Bone marrow (tissue), 2 donors: ENCODE measurements at places on chromosomes 3 and 15.

DNA sequence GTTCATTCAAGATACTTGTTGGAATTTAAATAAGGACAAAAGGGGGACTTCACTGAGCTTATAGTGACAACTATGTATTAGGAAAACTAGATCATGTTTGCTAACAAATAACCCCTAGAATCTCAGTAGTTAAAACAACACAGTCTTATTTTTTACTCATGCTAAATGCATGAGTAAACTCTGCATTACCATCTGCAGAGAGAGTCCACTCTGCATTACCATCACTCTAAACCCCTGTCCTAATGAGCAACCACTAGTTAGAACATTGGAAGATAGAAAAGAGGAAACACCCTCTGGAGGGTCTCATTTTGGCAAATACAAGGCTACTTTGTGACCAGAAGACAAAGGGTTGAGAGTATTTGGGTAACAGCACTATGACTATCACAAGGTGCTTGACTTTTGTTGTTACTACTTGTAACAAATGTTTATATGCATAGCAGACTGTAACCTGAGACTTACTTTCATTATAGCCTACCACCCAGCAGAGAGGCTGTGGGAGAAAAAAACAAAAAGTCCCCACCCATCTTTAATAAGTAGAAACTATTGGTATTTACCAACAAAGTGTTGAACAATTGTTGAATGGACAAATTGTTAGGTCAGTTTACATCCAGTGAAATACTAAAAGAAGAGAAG, 99.1 kb downstream of the OXSM start:
- DNase-seq = no peak

DNA sequence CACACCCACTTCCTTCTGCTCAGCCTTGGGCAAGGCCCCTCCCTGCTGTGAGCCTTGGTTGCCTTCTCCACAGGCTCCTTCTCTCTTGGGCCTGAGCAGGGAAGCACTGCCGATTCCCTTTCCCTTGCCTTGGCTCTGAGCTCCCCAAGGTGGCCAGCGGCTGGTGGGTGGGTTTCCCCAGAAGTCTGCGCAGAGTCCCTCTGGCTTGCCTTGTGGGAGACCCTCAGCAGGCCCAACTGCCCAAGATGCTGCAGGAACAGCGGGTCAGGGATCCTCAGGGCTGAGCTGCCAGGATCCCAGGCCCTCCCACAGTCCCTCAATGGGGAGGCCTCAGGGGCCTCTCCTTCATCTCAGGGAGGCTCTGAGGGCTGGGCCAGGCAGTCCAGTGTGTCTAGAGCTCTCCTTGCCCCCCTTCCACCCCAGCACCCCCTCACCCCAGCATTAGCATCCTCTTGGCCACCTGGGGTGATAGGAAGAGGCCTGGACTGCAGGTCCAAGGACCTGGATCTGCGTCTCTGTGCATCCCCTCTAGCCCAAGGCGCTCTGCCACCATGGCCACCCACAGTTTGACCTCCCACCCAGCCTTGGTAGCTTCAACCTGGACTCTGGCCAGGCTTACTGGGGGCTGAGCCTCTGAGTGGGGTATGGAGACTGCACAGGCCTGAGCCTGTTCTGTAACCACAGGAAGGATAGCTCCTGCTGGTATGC, 68.6 kb downstream of the EXOG start:
- DNase-seq = no peak

DNA sequence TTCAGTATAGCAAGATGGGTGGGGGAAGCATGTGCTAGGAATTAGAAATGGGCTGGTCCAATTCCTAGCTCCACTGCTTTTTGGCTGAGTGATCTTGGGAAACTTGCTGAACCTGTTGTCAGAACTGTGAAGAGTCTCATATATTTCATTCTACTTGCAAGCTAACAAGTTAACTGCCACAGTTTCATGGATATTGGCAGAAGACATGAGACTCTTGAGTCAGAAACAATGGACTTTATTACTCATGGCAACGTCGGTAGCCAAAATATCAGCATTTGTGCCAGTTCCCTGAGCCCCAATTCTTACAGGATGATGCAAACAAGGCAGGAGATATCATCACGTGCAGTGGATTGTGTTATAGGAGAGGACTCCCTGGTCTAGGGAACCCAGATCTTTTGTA, 26.6 kb upstream of the PLAAT1 start:
- DNase-seq = no peak

DNA sequence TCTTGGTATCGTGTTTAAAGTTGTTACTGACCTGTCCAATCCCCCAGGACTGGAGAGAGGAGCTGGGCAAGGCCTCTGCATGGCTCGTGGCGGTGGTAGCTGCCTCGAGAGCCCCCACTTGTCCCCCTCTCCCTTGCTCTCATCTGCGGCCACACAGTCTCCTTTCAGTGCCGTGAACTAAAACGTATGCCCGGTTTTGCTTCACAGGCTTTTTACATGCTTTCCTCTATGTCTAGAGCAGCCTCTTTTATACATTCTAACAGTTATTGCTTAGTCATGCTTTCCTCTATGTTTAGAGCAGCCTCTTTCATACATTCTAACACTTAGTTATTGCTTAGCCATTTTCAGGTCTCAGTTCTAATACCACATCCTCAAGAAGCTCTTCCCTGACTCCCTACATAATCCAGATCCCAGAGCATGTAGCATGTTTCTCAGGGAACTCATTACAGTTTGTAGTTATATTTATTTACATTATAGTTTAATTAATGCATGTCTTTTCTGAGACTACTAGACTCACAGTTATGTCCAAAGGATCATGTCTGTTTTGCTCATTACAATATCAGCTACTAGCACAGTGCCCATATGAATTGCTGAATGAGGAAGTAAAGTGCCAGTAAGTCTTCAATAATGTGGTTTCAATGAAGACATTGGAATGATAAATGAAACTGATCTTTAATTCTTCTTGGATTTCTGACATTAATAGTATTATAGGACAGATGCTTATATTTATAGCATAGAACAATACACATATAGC, 66.5 kb upstream of the TBL1XR1 start:
- no peak for DNase-seq

DNA sequence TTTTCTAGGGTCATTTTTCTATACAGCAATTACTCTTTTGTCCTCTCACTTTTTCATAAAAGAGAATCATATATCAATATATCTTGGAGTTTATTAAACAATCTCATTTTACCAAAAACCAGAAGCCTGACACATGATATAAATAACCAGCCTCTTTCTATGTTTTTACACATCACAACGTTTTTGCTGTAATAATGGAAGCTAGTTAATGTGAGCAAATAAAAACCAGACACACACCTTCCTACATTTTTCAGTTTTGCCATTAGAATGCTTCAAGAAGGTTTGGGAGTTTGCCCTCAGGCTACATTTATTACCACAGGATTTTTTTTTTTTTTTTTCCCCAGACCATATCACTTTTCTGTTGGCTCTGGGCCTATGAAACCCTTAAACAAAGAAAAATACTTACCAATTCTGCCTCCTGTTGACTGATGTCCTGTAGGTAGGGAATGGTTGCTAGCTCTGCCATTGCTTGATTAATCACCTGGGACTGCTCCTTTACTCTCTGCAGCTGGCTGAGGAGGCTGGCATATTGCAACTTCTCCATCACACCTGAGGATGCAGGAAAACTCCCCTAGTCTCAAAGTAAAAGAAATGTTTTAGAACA, 165.5 kb downstream of the ECT2 start:
- DNase-seq = no peak

- DNase-seq = no peak
These were observed 1.0 kb upstream of the RYR3 start for GRCh38 chr15:33309602-33310276.

GRCh38 chr3:9915254-9916141, 1.4 kb upstream of the IL17RC start:
- DNase-seq = peak; percentile 28

- DNase-seq = no peak
These were observed 48.0 kb downstream of the CTNNB1 start for GRCh38 chr3:41247055-41248004.

DNA sequence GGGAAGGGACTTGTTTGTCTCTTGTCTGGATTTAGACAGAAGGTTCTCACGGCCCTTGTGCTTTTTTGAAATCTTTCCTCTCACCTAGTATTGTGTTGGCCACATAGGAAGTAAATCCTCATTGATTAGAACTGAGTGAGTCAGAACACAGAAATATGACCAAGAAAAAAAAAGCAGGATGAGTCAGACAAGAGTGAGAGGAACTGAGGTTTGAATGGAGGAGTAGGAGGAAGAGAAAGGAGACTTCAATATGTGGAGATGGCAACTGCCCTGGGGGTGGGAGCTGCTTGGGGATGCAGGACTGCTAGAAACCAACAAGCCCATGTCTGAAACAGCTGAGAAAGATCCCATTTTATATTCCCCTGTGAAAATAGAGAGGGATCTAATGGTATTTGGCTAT, 194.1 kb upstream of the ZBTB20 start:
- no peak for DNase-seq

DNA sequence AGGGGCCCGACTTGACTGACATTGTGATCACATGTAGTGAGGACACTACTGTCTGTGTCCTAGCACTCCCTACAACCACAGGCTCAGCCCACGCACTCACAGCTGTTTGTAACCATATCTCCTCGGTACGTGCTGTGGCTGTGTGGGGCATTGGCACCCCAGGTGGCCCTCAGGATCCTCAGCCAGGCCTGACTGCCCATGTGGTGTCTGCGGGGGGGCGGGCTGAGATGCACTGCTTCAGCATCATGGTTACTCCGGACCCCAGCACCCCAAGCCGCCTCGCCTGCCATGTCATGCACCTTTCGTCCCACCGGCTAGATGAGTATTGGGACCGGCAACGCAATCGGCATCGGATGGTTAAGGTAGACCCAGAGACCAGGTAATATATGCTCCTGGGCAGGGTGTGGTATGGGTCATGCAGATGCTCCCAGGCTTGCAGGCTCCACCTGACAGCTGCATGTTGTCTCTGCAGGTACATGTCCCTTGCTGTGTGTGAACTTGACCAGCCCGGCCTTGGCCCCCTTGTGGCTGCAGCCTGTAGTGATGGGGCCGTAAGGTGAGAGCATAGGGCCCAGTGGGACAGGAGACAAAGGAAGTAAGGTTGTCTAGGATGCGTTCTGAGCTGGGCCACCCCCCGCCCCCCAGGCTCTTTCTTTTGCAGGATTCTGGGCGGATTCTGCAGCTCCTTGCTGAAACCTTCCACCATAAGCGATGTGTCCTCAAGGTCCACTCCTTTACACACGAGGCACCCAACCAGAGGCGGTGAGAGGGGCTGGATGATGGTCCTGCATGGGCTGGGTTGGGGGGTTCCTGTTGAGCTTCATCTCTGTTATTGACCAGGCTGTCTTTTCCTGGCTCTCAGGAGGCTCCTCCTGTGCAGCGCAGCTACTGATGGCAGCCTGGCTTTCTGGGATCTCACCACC, 4.4 kb downstream of the DALRD3 start:
- no peak for DNase-seq

DNA sequence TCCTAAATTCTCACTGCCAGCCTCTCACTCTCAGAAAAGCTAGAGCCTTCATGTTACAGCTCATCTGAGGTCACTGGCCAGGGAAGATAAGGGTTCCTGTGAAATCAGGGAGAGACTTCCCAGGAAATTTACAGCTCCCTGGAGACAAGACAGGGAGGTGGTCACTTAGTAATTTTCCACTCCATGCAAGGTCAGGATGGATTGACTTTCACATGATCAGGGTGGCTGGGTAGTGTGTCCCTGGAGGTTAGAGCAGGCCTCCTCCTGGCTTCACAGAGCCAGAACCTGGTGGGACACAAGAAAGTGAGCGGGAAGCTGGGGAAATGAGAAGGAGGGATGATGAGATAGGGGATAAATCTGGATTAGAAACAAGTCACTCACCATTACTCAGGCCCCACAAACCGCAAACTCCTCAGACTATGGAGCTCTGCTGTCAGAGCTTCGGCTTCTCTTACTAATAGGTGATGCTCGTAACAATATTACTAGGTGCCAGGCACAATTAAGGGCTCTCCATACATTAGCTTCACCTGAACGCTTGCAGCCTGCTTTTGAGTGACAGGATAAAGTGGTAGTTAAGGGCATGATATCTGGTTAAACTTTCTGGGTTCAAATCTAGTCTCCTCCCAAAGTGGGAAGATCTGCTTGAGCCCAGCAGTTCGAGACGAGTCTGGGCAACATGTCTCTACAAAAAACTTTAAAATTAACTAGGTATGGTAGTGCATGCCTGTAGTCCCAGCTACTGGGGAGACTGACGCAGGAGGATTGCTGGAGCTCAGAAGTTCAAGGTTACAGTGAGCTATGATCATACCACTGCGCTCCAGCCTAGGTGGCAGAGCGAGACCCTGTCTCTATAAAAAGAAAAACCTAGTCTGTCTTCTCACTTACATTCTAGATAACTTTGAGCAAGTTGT, 24.9 kb downstream of the DUOX2 start:
- DNase-seq = no peak

GRCh38 chr3:176951586-176952292, 245.5 kb downstream of the TBL1XR1 start:
- DNase-seq = no peak

DNA sequence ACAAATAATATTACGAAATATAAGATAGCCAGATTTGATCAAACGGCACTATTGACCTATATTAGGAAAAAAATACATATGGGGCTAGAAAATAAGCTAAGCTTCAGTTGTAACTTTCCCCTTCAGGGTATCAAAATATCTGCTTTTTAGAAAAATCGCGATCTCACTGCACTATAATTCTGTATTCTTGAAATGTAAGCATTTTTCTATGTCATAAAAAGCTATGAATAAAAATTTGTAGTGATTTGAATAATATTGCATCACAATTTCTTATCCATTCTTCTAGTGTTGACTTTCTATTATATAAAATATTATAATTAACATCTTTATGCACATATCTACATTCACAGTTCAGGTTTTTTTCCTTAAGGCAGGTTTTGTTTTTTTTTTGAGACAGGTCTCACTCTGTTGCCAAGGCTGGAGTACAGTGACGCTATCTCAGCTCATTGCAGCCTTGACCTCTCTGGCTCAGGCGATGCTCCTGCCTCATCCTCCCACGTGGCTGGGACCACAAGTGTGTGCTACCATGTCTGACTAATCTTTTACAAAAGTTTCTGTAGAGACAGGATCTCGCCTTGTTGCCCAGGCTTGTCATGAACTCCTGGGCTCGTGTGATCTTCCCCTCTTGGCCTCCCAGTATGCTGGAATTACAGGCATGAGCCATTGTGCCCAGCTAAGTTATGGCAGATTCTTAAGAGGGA, 21.6 kb downstream of the EMC4 start:
- no peak for DNase-seq

- DNase-seq = no peak
These were observed 116.8 kb downstream of the TPRG1 start for GRCh38 chr3:189288348-189289235.

GRCh38 chr3:116515973-116516372, 70.7 kb upstream of the LSAMP start:
- DNase-seq = no peak

GRCh38 chr3:146110161-146110560, 50.8 kb downstream of the PLOD2 start:
- no peak for DNase-seq

- no peak for DNase-seq
These were observed 81.3 kb upstream of the ZBED2 start for GRCh38 chr3:111676211-111677006.
